ENCODE measurements at places on chromosomes 11 and 22.

- no peak for DNase-seq
These were observed 24.0 kb downstream of the SERHL2 start for GRCh38 chr22:42577623-42578240.

DNA sequence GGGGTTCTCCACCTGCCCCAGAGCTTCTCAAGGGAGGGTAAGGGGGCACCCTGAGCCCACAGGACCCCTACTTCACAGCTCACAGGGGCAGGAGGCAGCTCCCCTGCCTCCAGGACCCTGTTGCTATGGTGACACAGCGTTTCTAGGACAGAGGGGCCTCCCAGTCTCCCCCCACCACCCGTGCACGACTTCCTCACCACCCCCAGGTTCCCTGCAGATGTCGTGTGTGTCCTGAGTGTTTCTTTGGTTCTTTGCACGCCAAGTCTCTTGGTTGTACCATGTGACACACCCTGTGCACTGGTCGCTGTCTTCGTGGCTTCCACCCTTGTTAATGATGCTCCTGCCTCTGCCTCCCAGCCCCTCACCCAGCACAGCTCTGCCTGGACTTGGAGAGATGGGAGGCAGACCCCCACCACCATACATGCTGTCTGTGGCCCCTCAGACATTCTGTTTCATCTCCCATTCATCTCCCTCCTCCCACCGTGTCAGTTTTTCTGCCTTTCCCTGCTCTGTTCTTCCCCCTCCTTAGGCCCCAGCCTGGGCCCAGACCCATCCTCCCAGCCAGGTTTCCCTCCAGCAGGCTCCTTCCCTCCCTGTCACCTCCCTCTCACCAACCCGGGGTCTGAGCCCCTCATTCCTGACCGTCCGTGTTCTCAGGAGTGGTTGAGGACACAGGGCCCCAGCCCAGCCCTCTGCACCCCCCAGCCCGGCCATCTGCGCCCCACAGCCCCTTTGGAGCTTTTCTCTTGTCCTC, 24.5 kb upstream of the RAB1B start:
- DNase-seq, result no peak

DNA sequence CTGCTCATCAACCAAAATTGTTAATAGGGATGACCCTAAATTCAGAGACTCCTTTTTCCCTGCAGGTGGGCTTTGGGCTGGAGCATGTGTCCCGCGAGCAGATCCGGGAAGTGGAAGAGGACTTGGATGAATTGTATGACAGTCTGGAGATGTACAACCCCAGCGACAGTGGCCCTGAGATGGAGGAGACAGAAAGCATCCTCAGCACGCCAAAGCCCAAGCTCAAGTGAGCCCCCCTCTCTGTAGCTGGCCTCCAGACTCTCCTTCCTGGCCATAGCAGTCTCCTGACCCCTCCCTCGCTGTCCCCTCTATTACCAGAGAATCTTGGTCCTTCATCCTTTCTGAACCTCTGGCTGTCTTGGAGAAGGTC, 47.9 kb upstream of the RAB1B start:
- no peak for DNase-seq

- no peak for DNase-seq
These were observed 60.5 kb upstream of the KCNQ1OT1 start for GRCh38 chr11:2760196-2760871.

GRCh38 chr11:106875013-106875412, 143.3 kb downstream of the GUCY1A2 start:
- no peak for DNase-seq

DNA sequence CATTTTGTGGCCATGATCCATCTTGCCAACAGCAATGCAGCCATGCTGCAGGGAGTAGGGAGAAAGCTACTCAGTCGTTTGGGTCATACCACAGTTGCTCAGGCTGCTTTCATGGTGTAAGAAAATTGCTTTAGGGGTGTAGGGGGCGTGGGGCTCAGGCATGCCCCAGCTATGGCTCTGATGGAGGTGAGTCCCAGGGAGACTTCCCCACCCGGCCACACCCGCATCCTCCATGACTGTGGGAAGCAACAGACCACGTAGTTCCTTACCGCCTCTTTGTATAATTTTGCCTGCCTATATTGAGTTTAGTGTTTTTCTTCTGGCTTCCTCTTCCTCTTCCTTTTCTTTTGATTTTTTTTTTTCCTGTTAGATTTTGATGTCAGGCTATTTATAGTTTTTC, 58.8 kb downstream of the SPECC1L start:
- no peak for DNase-seq

DNA sequence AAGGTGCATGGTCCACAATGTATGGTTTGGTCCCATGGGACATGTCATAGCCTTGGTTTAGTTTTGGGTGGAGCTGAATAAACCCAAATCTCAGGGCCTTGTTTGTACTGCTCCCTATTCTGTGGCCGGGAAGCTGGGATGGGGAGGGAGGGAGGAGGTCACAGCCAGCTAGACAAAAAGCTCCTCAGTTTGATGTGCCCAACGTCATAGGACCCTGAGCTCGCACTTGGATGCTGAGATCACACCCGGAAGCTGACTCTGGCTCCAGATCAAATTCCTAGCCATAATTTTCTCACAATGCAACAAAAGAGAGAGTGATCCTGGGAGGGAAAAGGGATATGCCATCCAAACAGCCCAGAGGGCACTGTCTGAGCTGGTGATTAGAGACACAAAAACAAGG, 1.5 kb downstream of the HSPB2 start:
- no peak for DNase-seq

GRCh38 chr11:132621976-132622580, 910.2 kb downstream of the OPCML start:
- no peak for DNase-seq

- no peak for DNase-seq
These were observed 1.4 kb upstream of the RAB1B start for GRCh38 chr11:66267039-66267378.

DNA sequence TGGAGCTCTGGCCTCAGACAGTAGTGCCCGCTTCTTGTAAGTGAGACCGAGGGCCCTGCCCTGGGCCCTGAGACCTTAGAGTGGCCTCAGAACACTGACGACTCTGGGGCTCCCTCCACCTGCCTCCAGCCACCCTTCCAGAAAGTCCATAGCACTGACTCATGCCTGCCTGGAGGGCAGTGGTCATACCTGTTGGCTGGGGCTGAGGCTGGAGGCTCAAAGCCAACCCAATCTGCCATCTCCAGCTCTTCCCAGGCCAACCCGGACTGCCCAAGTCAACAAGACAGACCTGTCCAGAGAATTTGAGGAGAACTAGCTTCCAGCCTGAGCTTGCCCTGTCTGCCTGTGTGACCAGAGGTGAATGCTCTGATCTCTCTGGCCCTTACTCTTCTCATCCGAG, 66.9 kb upstream of the TTLL12 start:
- DNase-seq, result no peak

GRCh38 chr11:88619071-88619425, 281.5 kb upstream of the CTSC start:
- no peak for DNase-seq

GRCh38 chr11:121231576-121232278, 60.8 kb upstream of the SC5D start:
- no peak for DNase-seq

GRCh38 chr11:111155021-111155420, 90.5 kb upstream of the POU2AF2 start:
- no peak for DNase-seq

- no peak for DNase-seq
These were observed 104.4 kb downstream of the STIM1 start for GRCh38 chr11:3959903-3960265.

DNA sequence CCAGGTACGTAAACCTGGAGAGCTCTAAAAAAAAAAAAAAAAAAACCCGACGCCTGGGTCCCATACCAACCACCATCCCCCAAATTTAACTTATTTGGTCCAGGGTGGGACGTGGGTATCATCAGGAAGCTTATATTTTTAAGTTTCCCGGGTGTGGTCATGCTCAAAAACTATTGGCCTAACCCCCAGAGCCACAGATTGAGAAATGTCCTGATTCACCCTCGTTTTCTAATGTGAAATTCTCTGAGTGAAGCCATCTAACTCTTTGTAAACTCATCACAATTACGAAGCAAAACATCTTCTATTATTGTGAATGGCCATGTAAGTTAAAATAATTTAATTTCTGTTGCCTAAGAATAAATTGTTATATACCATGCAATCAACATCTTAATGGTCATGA, 29.6 kb downstream of the PAK1 start:
- DNase-seq, result no peak

DNA sequence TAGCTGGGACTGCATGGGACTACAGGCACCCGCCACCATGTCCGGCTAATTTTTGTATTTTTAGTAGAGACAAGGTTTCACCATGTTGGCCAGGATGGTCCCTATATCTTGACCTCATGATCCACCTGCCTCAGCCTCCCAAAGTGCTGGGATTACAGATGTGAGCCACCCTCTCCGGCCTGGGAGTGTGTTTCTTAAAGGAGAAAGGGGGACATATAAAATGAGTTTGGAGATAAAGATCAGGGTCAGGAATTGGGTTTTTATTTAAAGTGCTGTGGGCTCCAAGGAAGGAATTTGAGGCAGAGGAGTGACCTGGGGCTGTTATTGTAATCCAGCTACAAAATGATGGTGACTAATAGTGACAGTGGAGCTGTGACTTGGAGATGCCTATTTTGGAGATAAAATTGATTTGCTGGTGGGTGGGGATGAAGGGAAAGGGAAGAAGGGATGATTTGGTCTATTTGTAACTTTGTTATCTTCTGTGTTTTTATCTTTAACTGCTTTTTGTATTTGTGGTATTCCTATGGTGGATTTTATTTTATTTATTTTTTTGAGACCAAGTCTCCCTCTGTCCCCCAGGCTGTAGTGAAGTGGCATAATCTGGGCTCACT, 5.0 kb downstream of the CRKL start:
- no peak for DNase-seq

- DNase-seq, result no peak
These were observed 8.9 kb upstream of the MUC15 start for GRCh38 chr11:26580929-26581328.

- no peak for DNase-seq
These were observed 7.2 kb upstream of the FLRT1 start for GRCh38 chr11:64028398-64029115.

GRCh38 chr11:68968306-68969250, 12.2 kb downstream of the MRGPRD start:
- no peak for DNase-seq

- no peak for DNase-seq
These were observed 2.7 kb upstream of the KRTAP5-6 start for GRCh38 chr11:1694064-1694845.

DNA sequence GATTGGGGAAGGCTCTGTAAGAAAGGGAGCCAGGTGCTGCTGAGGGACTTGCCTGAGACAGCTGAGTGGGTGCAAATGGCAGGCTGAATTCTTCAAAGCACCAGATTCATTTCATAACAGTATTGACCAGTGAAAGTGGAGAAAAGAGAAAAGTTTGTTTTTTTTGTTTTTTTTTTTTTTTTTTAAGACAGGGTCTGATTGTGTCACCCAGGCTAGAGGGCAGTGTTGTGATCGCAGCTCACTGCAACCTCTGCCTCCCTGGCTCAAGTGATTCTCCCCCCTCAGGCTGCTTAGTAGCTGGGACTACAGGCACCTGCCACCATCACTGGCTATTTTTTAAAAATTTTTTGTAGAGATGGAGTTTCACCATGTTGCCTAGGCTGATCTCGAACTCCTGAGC, 494.0 kb downstream of the MIAT start:
- no peak for DNase-seq

DNA sequence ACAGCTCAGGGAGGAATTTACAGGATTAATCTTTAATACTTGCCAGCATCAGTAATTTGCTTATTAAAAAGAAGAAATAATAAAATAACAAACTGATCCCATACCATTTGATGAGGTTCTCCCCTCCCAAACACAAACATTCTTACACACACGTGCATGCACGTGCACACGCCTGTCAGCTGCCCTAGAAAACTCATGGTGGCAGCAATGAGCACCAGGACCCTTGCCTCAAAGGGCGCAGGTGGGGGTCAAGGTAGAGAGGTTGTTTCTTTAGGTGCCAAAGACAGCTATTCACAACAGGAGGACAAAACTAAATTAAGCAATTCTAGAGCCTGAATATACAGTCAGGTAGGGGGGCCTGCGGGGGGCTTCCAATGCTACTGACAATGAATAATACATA, 219.3 kb downstream of the BUD13 start:
- DNase-seq, result no peak

- no peak for DNase-seq
These were observed 17.8 kb downstream of the FRMD8 start for GRCh38 chr11:65404210-65404609.

DNA sequence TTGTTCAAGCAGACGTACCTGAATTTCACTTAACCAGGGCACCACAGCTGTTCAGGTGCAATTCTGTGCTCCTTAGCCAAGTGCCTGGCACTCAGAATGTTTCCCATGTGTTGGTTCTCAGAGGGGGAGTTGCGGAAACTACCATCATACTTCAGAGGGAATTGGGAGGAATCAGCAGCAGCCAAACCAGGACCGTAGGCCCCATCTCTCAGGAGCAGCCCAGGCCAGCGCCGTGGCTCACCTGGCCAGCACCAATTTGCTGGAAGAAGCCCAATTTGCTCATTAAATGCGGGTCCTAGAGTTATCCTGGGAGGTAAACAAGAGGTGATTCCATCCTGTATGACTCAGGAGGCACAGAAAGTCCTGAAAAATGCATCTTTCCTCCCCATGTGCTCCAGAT, 435.4 kb downstream of the BRD1 start:
- no peak for DNase-seq

- no peak for DNase-seq
These were observed 29.2 kb downstream of the SCUBE1 start for GRCh38 chr22:43313890-43314474.

GRCh38 chr11:28366549-28367346, 258.6 kb downstream of the METTL15 start:
- no peak for DNase-seq

GRCh38 chr11:62599901-62600300, 1.8 kb downstream of the MTA2 start:
- no peak for DNase-seq

GRCh38 chr11:5618807-5619206, 6.0 kb upstream of the TRIM34 start:
- DNase-seq, result peak; percentile 82

- DNase-seq, result no peak
These were observed 64.7 kb upstream of the ARHGAP42 start for GRCh38 chr11:100622404-100622803.

DNA sequence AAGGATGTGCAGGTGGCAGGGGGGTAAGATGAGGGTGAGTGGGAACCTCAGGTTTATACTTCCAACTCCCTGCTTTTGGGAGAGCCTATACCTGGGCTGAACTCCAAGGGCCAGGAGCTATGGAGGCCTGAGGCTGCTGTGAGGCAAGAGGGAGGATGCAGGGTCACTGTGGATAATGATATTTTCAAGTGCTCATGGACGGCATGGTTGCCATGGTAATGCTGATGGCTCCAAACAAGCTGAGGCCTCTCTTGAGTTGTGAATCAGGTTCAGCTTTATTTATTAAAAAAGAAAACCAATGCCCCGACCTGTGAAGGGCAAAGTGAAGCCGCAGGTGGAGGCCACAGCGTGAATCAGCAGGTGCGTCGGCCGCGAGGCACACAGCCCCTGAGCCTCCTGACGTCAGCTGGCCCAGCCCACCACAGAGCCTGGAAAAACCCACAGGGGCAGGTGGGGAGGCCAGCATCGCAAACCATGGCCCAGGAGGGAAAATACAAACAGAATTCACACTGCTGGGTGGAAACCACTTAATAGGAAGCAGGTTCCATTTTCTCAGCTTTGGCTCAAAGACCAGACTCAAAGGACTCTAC, 17.4 kb upstream of the CREB3L1 start:
- DNase-seq, result no peak

GRCh38 chr11:771617-772204, 5.6 kb downstream of the GATD1 start:
- no peak for DNase-seq
